CD4-positive, alpha-beta T cell treated with Interleukin-17A for 1 hour (primary cell): ENCODE measurements at places on chromosomes 2 and 18.

GRCh38 chr18:74800098-74800497, 202.4 kb downstream of the ZNF407 start:
- no peak for DNase-seq

GRCh38 chr2:49714454-49714853, 560.1 kb upstream of the FSHR start:
- no peak for DNase-seq

GRCh38 chr2:65630643-65631042, 198.2 kb upstream of the SPRED2 start:
- no peak for DNase-seq

DNA sequence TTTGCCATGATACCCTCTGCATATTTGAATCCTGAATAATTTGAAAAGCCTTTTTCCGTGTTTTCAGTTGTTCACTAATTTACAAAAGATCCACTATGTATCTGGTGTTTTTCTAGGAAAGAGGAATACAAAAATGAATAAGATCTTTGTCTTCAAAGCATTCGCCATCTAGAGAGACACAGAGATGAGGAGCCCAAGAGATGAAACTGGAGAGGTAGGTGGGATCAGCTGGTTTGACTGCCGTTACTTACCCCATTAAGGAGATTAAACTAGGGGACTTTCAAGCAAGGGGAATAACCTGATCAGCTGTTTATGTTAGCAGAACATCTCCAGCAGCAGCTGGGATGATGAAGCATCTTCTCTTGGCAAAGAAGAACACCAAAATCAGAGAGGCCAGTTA, 150.2 kb upstream of the SATB2 start:
- no peak for DNase-seq

DNA sequence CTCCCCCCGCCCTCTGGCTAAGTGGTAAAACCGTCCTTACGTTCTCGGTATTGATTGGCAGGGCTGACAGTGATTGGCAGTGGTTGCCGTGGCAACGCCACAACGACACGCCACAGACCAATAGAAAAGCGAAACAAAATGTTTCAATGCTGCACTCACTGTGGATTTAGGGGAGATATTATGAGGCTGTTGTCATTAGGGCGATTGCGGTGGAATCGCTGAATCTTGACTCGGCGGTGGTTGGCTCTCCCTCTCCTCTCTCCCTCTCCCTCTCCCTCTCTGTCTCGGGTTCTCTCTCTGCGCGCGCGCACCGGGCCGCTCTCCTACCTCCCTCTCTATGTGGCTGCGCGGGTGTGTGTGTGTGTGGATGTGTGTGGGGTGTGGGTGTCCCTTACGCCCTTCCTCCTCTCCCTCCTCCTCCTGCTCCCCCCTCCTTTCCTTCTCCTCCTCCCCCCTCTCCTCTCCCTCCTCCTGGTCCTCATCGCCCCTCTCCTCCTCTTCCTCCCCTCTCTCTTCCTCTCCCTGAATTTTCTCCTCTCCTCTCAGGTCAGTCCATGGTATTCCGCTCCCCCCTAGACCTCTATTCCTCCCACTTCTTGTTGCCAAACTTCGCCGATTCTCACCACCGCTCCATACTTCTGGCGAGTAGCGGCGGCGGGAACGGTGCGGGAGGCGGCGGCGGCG, at the start of gene SIX3:
TSS of gene SIX3 (plus strand) at position 152 of the 684 bp plus-strand sequence. CDS start at position 555, 403 bp downstream.
- peak; percentile 52 for DNase-seq

GRCh38 chr18:31206787-31207381, 44.2 kb upstream of the DSC1 start:
- DNase-seq: peak; percentile 1
